ENCODE measurements at places on chromosomes 1 and 21.

GRCh38 chr1:168428063-168428731 is 115.6 kb downstream of the XCL2 start:
- DNase-seq = no peak

DNA sequence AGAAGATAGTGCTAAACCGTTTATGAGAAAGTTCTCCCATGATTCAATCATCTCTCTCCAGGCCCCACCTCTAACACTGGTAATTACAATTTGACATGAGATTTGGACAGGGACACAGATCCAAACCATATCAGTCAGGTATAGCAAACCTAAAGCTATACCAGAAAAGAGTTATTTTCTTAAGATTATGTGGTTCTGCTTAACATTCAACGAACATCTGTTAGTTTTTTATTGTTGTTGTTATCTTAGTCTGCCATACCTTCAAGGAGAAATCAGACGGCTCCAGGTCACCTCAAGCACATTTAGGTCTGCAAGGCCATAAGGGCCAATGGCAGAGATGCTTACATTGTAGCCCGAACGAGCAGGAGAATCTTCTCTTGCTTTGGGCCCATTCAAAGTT is 89.5 kb upstream of the ETV3 start:
- no peak for DNase-seq

DNA sequence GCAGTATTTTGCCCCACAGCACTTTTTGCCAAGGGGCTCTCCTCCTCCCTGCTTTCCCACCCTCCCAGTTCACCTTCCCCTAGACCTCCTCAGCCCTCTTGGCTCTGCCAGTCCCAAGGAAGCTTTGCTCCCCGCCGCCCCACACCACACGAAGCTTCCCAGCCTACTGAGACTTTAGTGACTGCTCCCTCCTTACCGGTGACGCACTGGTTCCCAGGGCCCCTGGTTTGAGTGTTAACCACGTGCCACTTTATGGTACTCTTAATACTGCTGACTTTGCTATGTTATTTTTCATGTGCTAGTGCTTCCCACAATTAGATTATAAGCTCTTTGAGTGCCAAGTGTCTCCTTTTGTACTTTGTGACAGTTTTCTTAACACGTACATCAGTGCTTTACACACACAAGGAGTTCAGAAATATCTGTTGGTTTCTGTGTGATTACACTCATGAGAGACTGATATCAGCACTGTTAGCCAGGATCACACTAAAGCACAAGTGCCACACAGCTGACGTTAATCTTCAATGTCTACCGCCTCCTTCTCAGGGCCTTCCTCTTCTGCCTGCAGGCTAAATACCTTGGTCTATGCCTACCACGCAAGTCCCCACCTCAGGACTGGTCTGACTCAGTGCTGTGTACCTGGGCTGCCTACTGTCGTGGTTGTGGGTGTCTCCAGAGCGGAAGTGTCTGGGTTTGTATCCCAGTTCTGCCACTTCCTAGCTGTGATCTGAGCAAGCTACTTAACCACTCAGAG is 61.0 kb downstream of the DNTTIP2 start:
- no peak for DNase-seq

- DNase-seq = no peak
Measured at GRCh38 chr1:243575070-243575469, 275.0 kb downstream of the AKT3 start.

DNA sequence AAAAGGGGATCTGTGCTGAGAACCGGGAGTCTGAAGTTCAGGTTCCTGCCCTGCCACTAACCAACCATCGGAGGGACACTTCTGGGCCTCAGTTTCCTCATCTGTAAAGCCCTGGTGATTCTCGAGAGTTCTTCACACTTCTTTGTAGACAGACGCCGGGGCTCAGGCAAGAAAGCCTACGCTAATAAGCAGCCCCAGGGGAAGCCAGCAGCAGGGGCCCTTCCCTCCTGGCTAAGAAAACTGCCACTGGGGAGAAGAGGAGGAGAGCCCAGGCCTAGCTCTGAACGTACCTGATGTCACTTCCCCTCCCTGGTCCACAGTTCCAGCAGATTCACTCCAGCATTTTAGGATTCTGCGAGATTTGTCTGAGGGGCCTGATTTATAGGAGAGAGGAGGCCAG is 76.0 kb downstream of the CAMK2N1 start:
- no peak for DNase-seq

DNA sequence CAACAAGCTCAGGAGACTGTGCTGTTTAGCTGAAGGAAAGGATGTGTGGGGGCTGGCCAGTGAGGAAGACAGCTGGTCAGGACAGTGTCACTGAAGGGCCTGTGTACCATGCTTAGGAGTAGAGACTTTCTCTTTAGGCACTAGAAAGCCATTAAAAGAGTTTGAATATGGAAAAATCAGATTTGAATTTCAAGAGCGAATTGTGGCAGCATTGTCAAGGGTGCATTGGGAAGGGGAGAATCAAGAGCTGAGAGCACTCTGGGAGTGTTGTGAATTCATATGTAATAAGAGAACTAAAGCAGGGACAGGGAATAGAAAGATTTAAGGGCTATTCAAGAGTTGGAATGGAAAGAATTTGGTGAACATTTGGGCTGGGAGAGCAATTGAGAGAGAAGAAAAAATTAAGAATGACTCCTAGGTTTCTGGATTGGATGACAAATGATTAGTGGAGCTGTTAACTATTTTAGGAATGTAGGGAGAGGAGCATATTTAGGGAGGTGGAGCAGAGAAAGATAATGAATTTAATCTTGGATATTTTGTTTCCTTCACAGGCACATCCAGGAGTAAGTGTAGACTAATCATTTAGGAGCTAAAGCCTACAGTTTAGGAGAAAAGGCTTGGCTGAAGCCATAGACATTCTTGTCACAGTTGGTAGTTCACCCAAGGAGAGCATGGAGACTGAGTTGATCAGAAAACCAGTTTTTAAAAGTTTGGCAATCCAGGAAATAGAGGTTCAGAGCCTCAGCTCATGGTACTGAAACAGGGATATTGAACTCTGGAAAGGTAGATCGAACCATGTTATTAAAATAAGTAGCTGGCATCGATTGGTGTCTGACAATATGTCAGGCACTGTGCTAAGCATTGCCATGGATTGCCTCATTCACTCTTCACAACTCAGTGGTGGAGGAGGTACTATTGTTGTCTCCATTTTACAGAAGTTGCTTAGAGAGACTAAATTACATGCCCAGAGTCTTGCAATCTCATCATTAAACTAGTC is 23.1 kb upstream of the TOR3A start:
- no peak for DNase-seq

DNA sequence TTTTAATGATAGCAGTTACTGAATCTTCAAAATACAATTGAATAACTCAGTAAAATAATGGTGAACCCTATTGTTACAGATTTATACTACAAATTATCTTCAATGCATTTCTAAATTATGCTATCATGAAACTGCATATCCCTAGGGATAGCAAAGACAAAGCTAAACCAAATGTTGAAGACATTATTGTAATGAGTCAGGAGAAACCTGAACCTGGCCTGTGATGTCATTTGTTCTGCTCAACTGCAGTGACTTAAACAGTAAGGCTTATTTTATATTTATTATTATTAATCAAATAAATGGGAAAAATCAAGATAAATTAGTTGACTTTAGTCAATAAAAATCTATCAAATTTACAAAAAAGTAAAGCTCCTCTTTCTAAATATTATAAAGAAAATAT is 100.3 kb downstream of the UCHL5 start:
- no peak for DNase-seq

GRCh38 chr1:91606546-91607078 is 106.0 kb downstream of the CDC7 start:
- DNase-seq = no peak

DNA sequence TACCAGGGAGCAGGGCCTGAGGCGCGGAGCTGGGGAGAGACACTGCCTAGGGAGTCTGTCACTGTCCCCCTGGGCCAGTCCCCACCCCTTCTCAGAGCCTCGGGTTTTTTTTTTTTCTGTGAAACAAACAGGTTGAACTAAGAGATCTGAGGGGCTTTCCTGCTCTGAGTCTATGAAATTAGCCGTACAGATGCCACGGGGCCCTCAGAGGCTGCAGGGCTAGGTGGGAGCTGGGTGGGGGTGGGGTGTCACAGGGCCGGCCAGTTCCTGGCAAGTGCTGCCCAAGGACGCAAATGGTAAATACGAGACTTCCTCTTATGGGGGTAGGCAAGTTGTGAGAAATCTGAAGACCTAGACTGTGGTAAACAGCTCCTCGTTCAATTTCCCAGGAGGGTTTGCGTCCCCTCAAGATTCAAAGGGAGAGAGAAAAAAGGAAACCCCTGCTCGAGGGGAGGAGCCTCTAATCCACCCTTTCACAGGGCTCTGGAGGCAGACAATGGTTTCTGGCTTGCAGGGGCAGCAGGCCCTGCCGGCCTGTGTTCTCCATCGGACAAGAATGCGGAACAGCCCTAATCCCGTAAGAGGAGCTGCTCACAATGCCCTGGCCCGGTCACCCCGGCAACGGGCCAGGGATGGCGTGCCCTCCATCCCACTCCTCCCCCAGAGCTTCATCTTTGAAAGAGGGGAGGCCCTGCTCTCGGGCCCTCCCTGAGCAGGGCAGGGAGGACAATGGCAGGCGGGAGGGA is 7.8 kb downstream of the NUAK2 start:
- peak; percentile 21 for DNase-seq

- no peak for DNase-seq
Measured at GRCh38 chr1:115492019-115492595, 149.7 kb upstream of the VANGL1 start.

GRCh38 chr1:201882665-201883132 is 6.0 kb upstream of the SHISA4 start:
- no peak for DNase-seq

- DNase-seq = no peak
Measured at GRCh38 chr1:199404976-199405375, 622.5 kb upstream of the NR5A2 start.

- DNase-seq = no peak
Measured at GRCh38 chr1:98005326-98006010, 84.6 kb upstream of the DPYD start.

- no peak for DNase-seq
Measured at GRCh38 chr1:177043597-177043996, 120.9 kb downstream of the ASTN1 start.

GRCh38 chr1:168422203-168422847 is 121.5 kb downstream of the XCL2 start:
- DNase-seq = no peak

- no peak for DNase-seq
Measured at GRCh38 chr1:151964510-151964909, 29.1 kb downstream of the S100A10 start.

DNA sequence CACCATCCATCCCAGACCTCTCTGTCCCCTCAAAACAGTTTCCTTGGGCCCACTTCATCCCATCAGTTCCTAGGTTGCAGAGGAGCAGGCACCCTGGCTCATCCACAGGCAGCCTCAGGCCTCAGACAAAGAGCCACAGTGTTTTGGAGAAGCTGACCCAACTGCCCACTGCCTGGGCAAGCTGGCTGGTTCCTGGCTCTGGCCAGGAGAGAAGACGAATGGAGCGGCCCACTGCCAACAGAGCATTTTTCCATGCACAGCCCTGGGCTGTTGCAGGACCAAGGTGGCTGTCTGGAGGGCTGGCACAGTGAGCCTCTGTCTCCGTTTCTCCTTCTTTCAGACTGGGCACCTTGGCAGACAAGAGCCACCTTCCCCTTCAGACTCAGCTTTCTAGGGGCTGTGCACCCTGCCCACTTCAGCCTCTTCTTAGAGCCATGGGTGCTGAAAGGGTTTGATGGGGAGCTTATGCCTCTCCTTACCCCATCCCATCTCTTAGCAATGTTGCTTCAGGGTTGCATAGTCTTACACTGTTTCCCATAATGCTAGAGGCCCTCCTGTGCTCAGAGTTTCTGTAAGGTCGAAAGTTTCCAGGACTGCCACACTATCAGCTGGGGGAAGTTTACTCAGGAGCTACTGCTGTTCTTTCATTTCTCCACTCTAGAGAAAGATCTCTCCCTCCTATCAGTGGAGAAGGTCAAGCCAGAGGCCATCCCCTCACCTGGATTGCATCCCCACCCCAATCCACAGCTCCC is 973 bp downstream of the FMOD start:
- DNase-seq = no peak

All from activated naive CD4-positive, alpha-beta T cell (primary cell).